ENCODE measurements at places on chromosomes 1 and 21.

GRCh38 chr1:108551137-108551862 lies 8.6 kb upstream of the EEIG2 start:
- no peak for DNase-seq

DNA sequence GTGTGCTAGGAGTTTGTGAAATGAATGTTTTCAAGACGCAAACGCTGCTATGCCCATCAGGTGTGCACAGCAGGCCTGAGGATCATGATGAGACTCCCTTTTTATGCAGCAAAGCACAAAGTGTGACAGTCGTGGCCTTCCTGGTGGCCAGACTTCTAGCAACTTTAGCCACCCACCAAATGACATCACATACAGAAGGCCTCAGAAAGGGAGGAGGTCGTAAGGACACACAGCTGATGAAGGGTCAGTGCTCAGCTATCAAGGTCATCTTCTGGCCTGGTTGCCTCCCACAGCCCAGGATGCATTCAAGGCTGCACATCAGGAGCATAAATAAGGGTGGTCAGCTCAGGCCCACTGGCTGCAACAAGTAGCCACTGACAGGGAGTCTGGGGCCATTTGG lies 36.6 kb downstream of the BMP8A start:
- no peak for DNase-seq

GRCh38 chr21:36881228-36881627 lies 85.2 kb downstream of the HLCS start:
- peak; percentile 5 for DNase-seq

- DNase-seq = no peak
These were observed 105.6 kb downstream of the EPHB2 start for GRCh38 chr1:22816067-22816775.

GRCh38 chr1:63698001-63698838 lies 75.6 kb upstream of the ROR1 start:
- no peak for DNase-seq

DNA sequence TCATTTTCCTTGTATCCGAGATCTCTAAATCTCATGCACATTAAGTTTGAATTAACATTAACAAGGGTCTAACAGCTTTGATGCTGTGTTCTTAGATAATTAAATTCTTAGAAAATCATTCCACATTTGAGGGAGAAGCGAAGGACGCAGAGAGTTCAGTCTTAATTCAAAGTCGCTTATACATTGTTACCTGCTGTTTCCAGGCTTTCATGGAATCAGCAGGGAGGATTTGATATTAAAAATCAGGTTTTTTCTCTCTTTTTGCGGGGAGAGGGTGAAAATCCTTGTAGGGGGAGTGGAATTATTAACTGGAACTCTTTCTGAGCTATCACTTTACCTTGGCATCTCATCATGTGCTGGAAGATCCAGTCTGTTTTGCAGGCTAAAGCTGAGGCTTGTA lies 27.7 kb upstream of the DAB1 start:
- no peak for DNase-seq

- DNase-seq = no peak
These were observed 19.7 kb upstream of the ATP1B1 start for GRCh38 chr1:169086603-169087455.

DNA sequence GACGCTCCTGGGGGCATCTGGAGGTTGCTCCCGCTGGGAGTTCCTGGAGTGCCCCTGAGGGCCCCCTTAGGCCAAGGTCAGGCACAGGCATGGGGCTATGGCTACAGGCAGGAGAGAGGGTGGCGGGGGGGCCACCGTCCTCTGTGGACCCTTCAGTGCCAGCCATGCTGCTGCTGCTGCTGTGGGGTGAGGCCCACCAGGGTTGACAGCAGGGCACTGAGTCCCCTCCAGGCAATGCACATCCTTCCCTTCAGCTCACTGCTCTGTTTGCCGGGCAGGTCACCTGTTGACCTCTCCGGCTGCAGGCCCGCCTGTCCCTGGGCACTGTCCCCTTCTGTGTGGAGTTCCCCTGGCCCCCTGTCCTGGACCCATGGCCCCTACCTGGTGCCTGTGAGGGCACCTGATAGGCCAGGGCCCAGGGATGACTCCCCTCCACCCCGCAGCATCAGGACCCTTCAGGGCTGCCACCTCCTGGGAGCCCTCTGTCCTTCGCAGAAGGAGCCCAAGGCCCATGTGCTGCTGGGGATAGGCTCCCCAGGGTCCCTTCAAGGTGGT lies 34.1 kb upstream of the ADARB1 start:
- no peak for DNase-seq

DNA sequence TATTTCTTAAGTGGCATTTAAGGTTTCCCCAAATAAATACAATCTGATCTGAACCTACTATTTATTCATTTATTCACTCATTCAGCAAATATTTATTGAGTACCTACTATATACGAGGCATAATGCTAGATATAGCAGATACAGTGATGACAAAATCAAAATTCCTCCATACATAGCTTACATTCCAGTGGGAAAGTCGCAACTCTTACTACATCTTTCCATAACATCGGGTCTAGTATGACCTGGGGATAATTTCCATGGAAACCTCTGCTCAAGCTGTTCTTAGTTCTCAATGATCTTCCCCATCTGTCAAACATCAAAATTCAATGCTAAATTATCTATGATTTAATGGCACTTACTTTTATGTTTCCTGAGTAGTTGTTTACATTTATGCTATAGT lies 70.8 kb upstream of the PRKACB start:
- no peak for DNase-seq

- no peak for DNase-seq
These were observed 139.3 kb upstream of the IPO9 start for GRCh38 chr1:201689647-201690046.

- DNase-seq = no peak
These were observed 38.5 kb upstream of the LAX1 start for GRCh38 chr1:203726417-203726867.

DNA sequence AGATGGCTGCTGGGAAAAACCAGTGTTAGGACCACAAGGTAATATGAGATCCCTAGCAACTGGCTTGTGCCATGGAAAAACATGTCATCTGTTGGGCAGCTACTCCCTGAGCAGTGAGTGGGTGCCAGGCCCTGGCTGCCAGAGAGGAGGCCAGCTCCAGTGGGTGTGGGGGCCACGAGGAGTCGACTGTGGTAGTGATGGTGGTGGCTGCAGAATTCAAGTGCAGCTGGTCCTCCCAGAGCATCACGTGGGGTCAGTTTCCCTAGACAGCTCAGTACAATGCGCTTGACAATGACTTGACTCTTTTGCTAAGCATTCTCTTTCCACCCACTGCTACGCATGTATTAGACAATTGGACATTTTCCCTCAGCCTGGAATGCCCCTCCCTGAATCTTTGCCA lies 14.5 kb upstream of the CDC42 start:
- DNase-seq = peak; percentile 50

DNA sequence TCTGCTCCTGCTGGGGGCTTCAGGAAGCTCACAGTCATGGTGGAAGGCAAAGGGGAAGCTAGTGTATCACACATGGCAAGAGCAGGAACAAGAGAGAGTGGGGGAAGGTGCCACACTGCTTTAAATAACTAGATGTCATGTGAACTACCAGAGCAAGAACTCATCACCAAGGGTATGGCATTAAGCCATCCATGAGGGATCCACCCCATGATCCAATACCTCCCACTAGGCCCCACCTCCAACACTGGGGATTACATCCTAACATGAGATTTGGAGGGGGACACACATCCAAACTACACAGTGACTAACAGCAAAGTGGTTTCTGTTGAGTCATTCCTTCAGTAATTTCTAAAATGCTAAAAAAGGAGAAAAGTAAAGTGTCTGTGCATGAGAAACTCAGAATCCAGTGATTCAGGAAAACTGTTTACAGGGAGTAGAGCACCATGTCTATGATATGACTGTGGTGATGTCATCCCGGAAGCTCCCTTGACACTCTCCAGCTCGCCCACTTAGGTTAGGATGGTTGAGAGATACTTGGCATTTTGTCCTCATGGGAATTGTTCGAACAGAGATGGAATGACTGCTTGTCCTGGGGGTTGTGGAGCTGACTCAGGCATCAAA lies 50.3 kb downstream of the CHD1L start:
- no peak for DNase-seq

GRCh38 chr1:17539477-17540254 lies at the start of gene ARHGEF10L:
Gene ARHGEF10L (plus strand): TSS chr1:17539698. CDS start chr1:17580596, 40,898 bp downstream.
- no peak for DNase-seq

DNA sequence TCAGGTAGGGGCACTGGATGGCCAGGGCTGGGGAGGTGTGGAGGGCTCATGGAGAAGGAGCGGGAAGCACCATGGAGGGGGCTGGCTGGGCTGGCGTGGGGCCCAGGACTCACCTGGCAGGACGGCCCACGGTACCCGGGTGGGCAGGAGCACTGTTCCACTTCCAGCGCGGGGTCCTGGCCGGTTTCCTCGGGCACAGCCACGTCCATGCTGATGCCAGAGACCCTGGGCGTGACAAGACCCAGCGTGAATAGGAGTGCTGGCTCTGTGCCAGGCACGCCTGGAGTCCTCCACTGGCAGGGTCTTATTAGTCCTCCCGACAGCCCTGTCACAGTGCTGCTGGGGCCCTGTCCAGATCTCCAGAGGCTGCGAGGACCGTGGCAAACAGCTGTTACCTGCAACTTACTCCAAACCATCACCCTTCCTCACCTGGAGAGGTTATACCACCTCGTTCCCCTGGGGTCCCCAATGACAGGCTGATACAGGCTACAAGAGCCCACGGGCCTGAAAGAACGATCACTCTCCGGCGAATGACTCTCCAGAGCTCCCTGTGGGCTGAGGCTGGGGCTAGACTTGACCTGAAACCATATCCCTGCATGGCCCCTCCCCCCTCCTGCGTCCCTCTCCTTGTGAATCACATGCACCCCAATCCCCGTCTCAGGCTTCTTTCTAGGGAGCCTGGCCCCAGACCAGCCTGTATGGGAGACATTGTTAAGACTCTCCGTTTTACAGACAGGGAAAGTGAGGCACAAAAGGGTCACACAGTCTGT lies 62.1 kb downstream of the HSPG2 start:
- no peak for DNase-seq

DNA sequence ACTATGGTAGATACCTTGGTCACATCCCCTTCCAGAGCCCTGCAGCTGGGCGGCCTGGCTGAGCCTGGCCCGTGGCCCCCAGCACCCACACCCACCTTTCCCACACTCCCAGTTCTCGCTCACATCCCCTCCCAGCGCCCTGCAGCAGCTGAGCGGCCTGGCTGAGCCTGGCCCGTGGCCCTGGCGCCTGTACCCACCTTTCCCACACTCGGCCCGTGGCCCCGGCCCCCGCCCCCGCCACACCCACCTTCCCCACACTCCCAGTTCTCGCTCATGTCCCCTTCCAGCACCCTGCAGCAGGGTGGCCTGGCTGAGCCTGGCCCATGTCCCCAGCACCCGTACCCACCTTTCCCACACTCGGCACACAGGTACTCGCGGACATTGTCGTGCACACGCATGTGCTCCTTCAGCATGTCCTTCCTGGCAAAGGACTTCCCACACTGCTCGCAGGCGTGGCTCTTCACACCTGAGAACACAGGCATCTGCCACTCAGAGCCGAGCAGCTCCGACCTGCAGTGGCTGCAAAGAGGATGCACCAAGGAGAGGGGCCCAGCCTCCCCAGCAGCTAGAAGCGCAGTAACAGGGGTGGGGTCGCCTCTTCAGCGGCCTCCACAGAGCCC lies 52.5 kb upstream of the RIPK4 start:
- no peak for DNase-seq

GRCh38 chr1:56477164-56478111 lies 101.9 kb downstream of the PLPP3 start:
- peak; percentile 71 for DNase-seq

DNA sequence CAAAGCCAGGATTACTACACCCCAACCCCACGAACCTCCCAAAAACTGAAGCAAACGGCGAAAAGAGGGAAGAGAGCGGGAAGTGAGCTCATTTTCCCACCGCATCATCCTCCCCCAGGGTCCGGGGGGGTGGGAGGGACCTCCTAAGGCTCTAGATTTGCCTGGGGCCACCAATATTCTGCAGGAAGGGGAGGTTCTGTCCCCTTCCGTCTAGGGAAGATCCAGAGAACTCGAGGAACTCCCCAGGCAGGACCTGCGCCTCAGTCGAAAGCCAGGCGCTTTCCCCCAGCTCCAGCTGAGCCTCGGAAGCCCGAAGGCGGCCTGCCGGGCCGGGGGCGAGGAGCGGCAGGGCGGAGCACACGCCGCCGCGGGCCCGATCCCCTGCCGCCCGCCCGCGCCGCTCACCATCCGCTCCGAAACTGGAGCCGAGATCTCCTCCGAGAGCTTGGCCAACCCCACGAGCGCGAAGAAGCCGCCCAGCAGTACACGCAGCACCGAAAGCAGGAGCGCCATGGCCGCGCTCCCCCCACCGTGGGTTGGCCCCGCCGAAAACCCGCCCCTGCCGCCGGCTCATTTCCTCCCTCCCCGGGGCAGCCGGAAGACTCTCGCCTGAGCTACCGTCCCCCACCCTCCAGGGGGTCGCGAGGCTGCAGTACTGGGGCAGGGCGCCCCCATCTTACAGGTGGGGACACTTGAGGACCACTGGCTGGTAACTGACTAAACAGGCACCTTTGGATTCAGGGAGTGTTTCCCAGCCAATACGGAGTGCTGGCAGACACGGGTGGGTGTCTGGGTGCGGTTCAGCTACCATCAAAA lies at the start of gene TMEM35B:
TSS of gene TMEM35B (minus strand) at position 555 of the 816 bp plus-strand sequence. CDS start at position 513, 42 bp downstream.
- peak; percentile 32 for DNase-seq

- DNase-seq = no peak
These were observed 97.8 kb downstream of the SCMH1 start for GRCh38 chr1:41144285-41144684.

DNA sequence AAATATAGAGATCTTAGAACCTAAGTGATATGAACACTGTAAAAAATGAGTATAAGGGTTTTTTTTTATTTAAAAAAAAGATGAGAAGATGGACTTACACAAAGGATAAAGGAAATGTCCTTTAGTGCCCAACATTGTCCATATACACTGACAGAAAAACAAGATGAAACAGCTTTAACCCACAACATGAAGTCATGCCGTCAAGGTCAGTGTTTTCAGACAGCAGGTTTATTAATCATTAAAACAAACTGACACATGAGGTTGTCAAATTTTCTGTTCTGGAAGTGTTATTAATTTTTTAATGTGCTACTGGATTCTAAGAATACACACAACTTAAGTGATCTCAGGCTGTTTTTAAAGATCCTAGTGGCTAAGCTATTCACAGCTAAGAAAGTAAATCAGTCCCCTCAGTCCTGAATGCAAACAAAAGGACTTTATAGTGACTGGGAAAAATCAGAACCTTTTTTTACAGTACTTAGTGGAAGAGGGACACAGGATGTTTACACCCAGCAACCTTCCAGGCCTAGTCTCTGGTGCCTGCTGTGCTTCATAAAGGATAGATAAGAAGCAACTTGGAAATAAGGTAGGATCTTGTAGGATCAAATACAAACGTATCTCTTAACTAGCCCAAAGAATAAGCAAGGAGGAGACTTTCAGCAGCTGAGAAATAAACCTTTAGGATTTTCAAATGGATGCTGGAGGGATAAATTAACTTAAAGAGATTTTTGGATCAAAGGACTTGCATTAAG lies 21.9 kb upstream of the PKN2 start:
- DNase-seq = no peak

DNA sequence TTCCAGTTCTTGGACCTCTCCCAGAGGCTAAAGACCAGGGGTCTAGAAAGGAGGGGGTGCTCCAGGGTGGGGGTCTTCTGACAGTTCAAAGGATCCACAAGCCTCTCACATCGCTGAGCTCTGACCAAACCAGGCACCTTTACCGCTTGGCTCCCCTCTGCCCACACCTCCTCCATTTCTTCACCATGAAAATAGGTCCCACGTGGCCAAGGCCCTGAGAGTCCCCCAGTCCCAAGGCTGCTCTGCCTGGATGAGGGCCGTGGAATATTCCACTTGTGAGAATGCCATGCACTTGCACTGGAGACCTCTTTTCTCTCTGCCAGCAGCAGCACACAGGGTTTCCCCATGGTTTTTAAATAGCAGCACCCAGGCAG lies 87.4 kb downstream of the ITPKB start:
- DNase-seq = no peak

- no peak for DNase-seq
These were observed 5.2 kb upstream of the BACH1 start for GRCh38 chr21:29293495-29293894.
